ENCODE measurements at places on chromosomes 13 and 19. TPM values are rescaled to one million over a fixed set of nuclear protein-coding genes. Genes with fewer than 3 reads are reported as not detected.

DNA sequence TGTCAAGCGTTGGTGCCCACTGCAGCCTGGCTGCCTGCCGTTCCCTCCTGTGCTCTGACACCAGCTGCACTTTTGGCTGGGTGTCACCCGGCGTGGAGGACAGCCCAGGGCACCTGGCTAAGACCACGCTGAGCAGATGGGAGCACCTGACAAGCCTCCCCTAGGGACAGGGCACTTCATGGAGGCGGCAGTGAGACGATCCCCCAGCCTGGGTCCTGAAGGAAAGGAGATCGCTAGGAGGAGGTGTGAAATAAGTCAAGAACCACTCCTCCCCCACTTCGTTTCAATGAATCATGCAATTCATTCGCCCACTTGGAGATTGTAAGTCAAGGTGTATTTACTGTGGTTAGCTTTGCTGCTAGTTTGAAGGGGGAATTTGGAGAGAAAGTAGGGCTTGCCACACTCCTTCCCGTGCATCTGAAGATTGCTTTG is 38.8 kb downstream of the VSTM2B start:
- no peak for DNase-seq

GRCh38 chr19:36113894-36114720 is 568 bp downstream of the POLR2I start:
- DNase-seq, result no peak

- DNase-seq, result peak; percentile 51
Measured at GRCh38 chr13:74040200-74040599, 94.0 kb downstream of the KLF12 start.

NKG7 gene
- total RNA-seq, result 0.89 TPM

CYP2S1 gene
- total RNA-seq, result 1.1 TPM
